Islet precursor cell (in vitro differentiated cells): ENCODE measurements at places on chromosomes 4 and X.

GRCh38 chr4:147633113-147633512 is 15.9 kb downstream of the TMEM184C start:
- no peak for DNase-seq

DNA sequence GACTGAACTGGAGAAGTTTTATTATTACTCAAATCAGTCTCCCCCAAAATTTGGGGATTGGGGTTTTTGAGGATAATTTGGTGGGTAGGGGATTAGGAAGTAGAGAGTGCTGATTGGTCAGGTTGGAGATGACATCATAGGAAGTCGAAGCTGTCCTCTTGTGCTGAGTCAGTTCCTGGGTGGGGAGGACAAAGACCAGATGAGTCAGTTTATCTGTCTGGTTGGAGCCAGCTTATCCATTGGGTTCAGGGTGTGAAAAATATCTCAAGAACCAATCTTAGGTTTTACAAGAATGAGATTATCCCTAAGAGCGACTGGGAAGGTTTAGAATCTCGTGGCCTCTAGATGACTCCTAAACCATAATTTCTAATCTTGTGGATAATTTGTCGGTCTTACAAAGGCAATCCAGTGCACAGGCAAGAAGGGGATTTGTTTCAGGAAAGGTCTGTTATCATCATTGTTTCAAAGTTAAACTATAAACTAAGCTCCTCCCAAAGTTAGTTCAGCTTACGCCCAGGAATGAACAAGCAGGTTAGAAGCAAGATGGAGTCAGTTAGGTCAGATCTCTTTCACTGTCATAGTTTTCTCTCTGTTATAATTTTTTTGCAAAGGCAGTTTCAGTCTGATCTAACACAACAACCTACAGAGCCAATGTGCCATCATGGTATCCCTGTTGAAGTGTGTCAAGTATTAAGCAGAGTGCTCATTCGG is 274.5 kb downstream of the SLC7A11 start:
- DNase-seq = no peak

DNA sequence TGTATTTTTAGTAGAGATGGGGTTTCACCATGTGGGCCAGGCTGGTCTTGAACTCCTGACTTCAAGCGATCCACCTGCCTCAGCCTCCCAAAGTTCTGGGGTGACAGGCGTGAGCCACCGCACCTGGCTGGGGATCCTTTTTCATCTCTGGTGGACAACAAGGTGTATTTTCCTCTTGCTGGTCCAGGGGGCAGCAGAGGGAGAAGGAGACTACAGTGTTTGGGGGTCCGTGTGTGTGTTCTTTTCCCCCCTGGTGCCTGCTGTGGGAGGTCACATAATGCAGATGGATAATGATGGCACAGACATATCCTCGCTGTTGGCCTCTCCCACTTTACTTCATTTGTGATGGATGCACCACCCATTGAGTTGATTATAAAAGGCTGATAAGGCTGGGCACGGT is 39.0 kb upstream of the CD99 start:
- no peak for DNase-seq

DNA sequence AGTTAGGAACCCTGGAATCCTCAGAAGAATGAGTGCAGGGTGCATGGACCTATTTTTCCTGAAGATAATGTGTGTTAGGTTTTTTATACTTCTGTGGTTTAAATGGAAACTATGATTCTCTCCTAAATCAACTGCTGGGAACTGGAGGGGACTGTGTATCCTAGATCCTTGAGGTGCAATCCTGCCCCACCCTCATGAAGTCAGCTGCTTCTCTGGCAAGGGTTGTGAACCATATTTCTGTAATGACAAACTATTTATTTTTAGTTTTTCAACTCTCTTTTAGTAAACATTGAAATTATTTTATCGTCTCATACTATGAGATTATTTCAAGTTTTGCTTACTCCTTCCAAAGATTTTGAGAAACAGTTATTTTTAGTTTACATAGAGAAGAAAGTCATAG is 25.8 kb upstream of the VEGFC start:
- DNase-seq = no peak

GRCh38 chr4:165678236-165678935 is 194.7 kb upstream of the TLL1 start:
- DNase-seq = no peak

DNA sequence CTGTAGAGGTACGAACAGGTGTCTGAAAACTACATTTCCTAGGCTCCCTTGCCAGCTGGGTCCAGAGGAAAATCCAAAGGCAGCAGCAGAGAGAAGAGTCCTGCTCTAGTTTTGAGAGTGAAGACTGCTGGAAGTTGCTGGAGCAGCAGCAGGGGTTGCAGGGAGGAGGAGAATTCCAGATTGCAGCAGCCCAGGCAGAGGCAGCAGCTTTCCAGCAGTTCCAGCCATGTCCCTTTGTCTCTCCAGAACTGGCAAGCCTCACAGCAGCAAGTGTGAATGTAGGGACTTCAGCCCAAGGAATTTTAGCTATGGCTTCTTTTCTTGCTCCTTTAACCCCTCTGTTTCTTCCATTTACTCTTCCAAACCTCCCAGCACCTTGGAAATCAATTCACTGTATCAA is 24.1 kb upstream of the STIM2 start:
- no peak for DNase-seq
